Activated CD8-positive, alpha-beta T cell treated with anti-CD3 and anti-CD28 coated beads, Interleukin-2, amount 10 ng/mL, durations not matched to agents 7 days and 5 days (primary cell): ENCODE measurements at places on chromosomes 11 and 22.

DNA sequence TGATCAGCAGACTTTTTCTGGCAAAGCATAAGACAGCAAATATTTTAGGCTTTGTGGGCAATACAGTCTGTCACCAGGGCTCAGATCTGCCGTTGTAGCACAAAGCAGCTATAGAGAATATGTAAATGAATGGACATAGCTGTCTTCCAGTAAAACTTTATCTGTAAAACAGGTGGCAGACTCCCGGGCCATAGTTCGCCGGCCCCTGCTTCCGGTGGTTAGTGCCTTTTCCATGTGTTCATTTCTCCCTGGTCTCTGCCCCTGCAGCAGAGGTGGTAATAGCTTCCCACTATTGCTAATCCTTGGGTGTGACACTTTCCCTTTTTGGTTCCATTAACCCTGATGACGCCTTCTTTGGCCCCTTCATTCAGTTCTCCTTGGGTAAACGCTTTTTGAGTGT is 93.7 kb upstream of the LDLRAD3 start:
- no peak for DNase-seq

- DNase-seq, result no peak
Measured at GRCh38 chr22:18031695-18032454, 7.5 kb upstream of the MICAL3 start.

- DNase-seq, result no peak
Measured at GRCh38 chr11:16547879-16548278, 190.6 kb upstream of the C11orf58 start.

DNA sequence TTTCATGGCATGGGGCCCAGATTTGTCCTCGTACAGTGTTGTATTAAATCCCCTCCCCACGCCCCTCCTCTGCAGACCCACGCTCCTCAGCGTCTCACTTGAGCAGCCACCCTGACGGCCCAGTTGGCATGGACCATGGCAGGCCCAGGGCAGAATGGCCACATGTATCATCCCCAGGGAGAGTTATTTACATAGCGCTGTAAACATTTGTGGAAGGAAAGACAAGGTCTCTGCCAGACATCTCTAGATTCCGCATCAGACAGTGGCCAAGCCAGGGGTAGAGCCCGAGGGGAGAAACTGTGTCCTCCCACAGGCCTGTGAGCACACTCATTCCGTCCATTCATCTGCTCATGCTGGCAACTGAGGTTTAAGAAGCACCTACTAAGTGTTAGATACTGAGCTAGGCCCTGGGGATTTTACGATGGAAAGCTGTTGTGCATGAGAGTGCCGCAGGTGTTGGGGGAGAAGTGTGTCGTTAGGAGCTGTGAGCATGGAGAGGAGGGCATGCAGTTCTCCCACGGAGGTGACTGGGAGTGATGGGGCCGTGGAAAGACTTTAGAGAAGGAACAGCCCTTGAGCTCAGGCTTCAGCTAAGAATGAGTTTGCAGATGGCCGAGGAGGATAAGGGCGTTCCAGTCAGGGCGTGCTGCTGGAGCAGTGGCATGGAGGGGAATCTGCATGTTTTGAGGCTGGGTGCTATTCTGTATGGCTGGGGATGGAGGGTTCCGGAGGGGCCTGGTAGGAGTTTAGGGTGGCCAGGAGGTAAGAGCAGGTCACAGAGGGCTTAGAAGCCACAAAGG is 94.9 kb downstream of the GRIK4 start:
- no peak for DNase-seq

DNA sequence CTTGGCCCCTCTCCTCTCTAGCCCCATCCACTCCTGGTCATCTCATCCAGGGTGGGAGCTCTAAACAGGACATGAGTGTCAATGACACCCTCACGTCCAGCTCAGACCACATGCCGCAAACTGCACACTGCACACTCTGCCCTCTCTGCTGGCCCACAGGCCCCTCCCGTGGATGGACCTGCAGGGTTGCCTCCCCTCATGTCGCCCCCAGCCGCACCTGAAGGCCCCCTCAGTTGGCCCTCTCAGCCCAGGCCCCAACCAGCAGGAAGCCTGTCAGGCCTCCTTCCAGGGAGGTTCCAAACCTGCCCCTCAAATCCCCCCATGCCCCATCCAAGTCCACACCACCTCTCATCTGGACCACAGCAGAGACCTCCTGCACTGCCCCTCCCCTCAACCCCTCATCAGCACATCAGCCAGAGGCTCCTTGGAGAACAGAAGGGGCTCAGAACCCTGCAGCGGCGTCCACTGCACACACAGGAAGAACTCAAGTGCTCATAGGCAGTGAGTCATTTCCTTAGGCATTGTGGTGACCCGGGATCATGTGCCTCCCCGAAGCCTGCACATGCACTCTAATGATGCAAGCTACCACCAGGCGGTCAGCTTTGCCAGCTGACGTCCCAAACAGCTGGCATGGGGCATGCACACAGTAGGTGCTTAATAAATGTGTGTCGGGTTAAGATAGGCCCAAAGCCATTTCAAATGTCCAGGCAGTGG is 12.9 kb upstream of the CDKN1C start:
- peak; percentile 85 for DNase-seq

DNA sequence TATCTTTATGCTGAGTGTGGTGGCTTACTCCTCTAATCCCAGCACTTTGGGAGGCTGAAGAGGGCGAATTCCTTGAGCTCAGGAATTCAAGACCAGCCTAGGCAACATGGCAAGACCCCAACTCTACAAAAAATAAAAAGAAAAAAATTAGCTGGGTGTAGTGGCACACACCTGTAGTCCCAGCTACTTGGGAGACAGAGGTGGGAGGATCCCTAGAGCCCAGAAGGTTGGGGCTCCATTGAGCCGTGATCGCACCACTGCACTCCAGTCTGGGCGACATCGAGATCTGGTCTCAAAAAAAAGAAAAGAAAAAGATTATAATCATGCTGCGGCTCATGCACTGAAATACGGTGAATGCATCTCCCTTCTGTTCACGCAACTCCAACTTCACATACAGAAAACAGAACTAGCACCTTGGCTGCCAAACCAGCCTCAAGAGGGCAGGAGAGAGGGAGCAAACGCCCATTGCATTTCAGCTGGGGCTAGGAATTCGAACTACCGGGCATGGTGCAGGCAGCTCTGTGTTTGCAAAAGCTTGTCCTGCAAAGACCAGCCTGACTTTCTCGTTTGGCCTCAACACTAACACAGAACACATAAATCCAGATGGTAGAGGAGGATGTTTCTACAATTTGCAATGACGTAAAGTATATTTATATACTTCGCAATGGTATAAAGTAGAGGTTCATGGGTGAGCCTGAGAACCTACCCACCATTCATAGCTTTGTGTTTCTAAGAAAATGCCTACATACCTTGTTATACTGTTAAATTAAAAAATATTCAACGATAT is 6.3 kb upstream of the SYNGR1 start:
- DNase-seq, result peak; percentile 73

GRCh38 chr11:27582621-27583020 is 76.1 kb upstream of the LIN7C start:
- DNase-seq, result no peak

- no peak for DNase-seq
Measured at GRCh38 chr22:46637711-46638600, 17.8 kb downstream of the GRAMD4 start.

- no peak for DNase-seq
Measured at GRCh38 chr11:79332017-79332416, 108.8 kb downstream of the TENM4 start.
